ENCODE measurements at places on chromosomes 11 and 22.

- no peak for DNase-seq
Observed at GRCh38 chr11:77506857-77507256, 33.0 kb upstream of the PAK1 start.

DNA sequence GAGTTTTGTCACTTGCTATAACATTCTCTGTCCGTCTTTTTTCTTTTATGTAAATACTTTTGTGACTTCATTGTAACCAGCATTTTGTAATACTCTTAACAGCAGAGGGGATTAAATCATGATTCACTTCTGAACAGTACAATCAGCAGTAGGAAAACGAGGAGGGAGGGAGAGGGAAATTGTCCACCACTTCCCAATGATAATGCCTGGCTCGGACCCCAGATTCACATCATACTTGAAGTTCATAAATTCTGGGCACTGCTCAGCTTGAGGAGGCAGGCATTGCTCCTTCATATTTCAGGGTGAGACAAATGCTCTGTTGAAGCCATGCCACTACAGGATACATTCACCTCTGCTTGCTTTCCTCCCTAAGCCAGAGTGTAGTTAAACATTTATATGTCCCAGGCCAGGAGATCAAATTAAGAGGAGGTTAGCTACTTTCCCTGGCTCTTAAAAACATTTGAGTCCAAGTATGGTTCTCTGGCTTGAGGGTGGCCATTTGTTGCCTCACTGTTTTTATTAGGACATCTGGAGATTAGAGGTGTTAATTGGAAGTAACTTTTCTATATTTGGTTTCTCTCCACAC is 129.0 kb upstream of the LDLRAD3 start:
- no peak for DNase-seq

DNA sequence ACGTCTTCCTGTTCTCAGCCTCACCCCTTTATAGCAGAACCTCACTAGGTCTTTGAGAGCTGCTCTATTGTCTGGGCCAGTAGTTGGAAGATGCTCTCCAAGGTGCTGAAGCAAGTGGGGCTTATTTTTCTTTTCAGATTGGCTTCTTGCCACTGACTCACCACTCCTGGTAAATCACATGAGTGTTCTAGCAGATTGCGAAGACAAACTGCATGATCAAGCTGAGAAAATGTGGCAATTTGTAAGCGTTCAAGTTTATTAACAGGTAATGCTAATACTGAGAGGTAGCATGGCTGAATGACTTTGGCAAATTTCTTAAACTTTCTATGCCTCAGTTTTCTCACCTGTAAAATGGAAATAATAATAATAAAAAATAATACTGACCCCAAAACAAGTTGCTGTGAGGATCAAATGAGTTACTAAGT is 59.2 kb downstream of the CACNG2 start:
- DNase-seq, result peak; percentile 84

DNA sequence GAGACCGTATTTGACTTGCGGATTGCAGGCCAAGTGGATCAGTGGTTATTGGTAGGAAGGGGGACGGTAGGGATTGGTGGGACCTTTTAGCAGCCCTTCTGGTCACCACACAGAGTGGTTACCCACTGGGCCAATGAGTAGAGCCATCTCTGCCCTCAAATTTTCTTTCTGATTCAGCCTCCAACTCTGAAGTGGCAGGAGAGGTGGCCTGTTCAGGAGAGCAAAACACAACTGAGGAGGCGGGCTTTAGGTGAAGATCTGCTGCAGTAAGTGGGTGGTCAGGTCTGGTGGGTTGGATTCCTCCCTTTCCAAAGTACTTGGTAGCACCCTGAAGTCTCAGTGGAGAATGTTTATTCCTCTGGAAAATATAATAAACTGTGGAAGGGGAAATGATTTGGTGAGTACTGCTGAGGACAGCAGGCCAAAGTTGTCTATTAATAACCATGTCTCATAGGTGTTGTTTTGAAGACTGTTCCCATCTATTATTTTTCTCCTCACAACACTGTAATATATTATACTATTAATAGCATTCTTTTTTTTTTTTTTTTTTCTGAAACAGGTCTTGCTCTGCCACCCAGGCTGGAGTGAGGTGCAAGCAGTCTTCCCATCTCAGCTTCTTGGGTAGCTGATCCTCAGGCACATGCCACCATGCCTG is 1.5 kb downstream of the MISFA start:
- no peak for DNase-seq

- peak; percentile 74 for DNase-seq
Observed at GRCh38 chr22:25759825-25760231, 17.8 kb downstream of the MYO18B start.

DNA sequence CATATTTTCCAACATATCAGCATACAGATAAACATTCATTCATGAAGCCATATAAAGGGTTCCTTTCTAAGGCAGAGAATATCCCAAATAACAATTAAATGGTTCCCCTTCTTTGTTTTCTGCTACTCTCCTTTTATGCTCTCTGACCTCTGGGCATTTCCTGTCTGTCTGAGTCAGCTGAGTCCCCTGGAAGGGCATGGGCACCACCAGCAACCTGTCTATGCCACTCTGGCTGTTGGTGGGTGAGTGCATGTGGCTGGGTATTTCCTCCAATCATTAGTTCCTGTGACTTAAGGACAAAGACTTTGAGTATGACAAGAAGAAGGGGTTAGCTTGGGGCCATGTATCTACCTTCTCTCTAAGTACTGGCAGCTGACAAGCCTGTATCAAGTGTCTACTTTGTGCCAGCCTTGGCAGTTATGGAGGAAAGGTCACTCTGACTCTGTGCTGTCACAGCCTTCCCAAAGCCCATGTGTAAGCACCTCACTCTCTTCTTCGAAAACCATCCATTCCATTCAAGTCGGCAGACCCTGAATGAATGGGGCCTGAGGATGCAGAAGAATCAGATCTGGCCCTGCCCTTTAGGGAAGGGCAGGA is 86.3 kb upstream of the PHOX2A start:
- DNase-seq, result no peak

DNA sequence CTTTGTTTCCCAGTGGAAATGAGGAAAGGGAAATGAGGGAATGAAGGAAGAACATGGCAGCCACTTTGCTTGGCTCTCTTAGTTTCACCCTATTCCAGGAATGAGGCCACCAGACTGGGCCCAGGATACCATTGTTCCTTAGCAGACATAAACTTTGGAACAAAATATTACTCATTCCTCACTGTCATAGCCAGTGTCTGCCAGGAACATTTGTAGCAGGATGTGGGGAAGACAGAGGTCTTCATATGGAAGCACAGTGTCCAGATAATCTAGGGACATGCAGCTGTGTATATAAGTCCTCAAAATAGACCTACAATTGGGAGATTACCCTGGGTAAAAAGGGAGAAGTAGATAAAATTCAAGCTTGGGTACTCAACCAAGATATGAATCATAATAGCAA is 15.2 kb upstream of the FUT4 start:
- DNase-seq, result no peak

GRCh38 chr11:28697920-28698827 is 590.0 kb downstream of the METTL15 start:
- no peak for DNase-seq

DNA sequence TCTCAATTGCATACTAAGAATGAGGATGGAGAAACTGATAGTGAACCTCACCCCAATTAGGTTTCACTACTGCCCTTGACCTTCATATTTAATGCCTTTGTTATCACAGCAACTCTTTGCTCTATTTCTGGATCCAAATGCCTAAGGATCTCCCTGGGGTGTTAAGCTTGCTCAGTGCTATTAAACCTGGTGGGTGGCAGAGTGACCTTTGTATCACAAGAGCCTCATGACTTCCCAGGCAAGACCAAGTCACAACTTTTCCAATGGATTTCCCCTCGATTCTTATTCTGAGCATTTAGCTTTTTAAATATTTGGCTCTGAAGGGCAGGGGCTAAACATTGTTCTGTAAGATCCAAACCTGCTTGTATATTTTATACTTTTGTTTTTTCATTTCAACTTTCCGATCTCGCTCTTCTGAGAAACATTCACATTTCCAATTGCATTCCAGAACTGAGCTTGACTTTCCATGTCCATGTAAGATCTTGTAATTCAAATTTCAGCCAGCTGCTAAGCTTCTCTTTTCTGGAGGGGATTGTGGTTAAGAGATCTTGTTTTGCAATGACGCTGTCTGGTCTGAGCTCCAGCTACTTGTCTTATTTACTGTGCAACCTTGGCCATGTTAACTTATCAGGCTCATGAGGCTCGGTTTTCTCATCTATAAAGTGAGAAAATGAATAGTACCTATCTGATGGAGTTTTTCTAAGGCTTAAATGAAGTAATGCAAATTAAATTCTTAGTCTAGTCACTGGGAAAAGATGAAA is 6.4 kb upstream of the EHF start:
- DNase-seq, result no peak

DNA sequence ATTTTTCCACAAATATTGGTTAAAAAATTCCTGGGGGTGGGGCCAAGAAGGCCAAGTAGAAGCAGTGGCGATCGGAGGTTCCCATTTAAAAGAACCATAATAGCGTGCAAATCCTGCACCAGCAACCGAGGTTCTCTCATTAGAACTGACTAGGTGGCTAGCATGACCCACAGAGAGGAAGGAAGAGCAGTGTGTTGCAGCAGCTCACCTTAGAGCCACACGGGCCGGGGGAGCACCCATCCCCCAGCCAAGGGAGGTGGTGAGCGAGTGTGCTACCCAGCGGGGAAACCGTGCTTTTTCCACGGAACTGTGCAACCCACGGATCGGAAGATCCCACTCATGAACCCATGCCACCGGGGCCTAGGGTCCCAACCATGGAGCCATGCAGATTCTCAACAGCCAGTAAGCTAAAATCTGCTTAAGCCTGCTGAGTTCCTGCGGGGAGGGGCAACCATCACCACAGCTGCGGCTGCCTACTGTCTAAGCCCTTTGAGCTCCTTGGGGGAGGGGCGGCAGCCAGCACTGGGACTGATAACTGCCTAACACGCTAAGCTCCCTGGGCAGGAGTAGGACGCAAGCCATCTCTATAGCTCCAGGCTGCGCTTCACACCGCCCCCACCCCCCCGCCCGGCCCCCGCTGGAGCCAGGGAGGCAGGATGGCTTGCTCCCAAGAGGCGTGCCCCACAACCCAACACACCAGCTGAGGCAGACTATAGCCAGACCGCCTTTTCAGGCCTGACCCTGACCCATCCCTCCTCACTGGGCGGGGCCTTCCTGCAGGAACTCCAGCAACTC is 21.0 kb upstream of the HTATIP2 start:
- no peak for DNase-seq

DNA sequence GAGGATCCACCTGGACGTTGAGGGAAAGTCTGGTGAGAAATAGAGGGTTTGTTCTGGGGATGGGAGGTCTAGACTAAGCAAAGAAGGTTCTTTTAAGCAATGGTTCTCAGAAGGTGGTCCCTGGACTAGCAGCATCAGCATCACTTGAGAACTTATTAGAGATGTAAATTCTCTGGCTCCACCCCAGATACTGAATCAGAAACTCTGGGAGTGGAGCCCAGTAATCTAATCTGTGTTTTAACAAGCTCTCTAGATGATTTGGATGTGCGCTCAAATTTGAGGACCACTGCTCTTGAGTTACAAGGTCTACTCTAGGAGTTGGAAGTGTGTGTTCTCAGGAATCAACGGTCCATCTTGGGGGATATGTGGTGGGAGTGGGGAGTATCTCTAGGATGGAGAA is 3.3 kb upstream of the ABCG4 start:
- DNase-seq, result no peak

- DNase-seq, result no peak
Observed at GRCh38 chr22:42328130-42328783, 57.8 kb upstream of the TCF20 start.

DNA sequence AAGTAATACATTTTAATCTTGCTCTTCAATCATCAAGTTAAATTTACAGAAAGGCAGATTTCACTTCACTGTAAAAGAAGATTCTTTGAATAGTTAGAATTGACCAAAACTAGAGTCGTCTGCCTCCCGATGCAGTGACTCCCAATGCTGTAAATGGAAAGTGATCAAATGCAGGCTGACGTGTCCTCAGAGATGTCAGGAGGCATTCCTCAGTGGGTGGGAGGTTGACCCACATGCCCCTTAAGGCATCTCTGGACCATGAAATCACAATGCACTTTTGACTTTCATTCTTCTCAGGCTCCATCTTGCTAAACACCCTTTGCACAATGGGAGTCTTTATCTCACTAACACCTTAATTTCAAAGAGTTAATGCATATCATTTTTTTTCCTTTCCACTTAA is 19.0 kb upstream of the CECR2 start:
- no peak for DNase-seq
